C1 segment of cervical spinal cord (tissue), 14 donors: ENCODE measurements at places on chromosomes 3 and 15.

DNA sequence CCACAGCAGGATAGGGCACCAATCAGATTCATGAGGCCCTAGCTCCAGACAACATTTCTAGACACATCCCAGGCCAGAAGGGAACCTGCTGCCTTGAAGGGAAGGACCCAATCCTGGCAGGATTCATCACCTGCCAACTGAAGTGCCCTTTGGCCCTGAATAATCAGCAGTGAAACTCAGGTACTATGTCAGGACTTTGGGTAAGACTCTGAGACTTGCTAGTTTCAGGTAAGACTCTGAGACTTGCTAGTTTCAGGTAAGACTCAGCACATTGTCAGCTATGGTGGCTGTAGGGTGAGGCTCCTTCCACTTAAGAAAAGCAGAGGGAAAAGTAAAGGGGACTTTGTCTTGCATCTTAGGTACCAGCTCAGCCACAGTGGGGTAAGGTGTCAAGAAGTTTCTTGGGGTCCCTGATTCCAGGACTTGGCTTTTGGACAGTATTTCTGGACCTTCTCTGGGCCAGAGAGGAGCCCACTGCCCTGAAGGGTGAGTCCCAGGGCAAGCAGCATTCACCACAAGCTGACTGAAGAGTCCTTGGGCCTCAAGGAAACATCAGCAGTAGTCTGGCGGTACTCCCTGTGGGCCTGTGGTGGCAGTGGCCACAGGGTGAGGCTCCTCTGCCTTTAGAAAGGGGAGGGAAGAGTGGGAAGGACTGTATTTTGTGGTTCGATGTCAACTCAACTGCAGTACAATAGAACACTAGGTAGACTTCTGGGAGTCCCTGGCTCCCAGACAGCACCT lies 13.7 kb upstream of the COL8A1 start:
- no peak for DNase-seq

GRCh38 chr3:115071166-115071565 lies 75.9 kb downstream of the ZBTB20 start:
- no peak for DNase-seq

DNA sequence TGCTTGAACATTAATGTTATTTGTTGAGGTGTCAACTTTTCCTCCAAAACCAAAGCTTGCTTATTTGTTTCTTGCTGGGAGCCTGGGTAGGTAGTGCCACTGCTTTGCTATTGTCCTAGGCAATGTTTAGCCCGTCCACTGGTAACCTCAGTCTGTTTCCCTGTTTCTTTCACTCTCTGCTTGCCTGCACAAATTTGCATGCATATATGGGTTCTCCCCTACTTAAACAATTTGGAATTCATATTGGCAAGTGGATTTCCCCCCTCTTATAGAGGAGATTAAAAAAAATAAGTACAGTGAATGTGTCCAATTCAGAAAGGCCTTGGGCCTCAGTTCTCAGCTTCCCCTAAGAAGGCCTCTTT lies 45.0 kb upstream of the BOC start:
- no peak for DNase-seq

DNA sequence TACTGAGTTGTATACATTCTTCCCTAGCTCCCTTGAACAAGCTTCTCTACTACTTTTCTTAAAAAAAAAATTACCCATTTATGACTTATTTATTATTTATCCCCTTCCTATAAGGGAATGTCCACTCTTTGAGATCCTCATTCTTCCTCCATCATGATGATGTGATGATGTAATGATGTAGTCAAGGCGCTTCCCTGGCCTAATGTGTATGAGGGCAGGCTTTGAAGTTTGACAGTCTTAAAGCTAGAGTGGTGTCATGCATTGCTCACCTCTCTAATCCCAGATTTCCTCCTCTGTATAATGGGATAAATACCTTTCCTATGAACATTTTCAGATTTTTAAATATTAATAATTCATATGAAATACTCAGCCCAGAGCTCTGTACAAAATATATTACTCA lies 486.0 kb upstream of the TPRG1 start:
- DNase-seq: no peak

GRCh38 chr3:8757551-8758518 lies 11.6 kb downstream of the OXTR start:
- no peak for DNase-seq

DNA sequence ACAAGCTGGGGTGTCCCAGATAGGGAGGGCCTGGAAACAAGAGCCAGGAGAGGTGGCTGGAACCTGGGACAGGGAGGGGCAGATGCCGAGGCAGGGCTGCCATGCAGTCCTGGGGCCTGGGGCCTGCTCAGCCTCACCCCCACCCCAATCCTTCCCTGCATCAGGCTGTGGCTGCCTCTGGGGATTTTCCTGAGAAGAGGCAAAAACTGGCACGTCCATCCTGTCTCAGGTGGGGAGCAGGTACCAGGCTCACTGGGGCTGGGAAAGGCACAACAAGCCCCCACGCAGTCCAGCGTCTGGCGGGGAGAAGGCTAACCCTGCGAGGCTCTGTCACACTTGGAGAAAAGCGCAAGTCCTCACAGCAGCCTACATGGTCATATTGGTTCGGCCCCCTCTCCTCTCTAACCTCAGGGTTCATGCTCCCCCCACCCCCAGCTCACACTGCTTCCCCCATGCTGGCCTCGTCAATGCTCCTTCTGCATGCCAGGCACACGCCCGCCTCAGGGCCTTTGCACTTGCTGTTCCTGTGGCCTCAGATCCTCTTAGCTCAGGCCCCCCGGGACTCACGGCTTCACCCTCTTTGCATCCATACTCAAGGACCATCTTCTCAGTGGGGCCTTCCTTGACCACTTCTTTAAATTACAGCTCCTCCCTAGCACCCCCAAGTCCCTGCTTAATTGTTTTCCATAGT lies 53.1 kb downstream of the LINGO1 start:
- DNase-seq: no peak

DNA sequence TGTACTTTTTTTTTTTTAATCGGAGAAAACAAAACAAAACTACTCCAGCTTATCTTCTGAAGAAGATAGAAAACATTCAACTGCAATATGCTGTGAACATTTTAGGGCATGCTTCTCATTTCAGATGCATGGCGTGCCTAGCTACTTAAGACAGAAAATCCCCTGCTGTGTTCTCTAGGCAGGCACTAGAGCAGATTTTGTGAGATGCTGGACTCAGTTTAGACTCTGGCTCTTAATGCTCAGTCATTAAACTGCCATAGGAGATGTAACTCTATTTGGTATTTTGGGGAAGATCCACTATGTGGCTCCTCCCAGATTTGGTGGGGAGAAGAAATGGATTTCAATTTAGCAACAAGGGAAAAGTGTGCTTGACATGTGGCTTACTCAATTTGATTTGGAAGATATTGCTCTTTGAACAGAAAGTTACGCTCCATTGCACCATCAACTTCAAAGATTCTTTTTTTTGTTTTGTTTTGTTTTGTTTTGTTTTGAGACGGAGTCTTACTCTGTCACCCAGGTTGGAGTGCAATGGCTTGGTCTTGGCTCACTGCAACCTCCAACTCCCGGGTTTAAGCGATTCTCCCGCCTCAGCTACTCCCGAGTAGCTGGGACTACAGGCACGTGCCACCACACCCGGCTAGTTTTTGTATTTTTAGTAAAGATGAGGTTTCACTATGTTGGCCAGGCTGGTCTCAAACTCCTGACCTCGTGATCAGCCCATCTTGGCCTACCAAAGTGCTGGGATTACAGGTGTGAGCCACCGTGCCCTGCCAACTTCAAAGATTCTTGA lies 62.0 kb upstream of the LEKR1 start:
- no peak for DNase-seq

GRCh38 chr3:125602752-125603649 lies 7.7 kb upstream of the OSBPL11 start:
- DNase-seq: peak; percentile 10

- DNase-seq: no peak
These were observed 1209.6 kb downstream of the ZPLD1 start for GRCh38 chr3:103644450-103644849.

- no peak for DNase-seq
These were observed 10.9 kb downstream of the MCTP2 start for GRCh38 chr15:94242257-94242656.

- DNase-seq: no peak
These were observed 77.8 kb downstream of the SLC25A26 start for GRCh38 chr3:66298591-66298990.
